Endodermal cell (in vitro differentiated cells): ENCODE measurements at places on chromosomes 5 and 9. TPM values are rescaled to one million over a fixed set of nuclear protein-coding genes. Genes with fewer than 3 reads are reported as not detected.

Gene SPINK13
- not detected in 2 replicates for total RNA-seq

Gene SLC45A2
- 0.20 and 0.27 TPM in 2 replicates for total RNA-seq

Gene C5orf34
- 9.0 to 13.0 TPM (median 10.3 TPM) in 3 replicates for total RNA-seq

Gene ADGRD2
- total RNA-seq = 0.40 to 0.78 TPM in 2 of 3 replicates, not detected in the other

DNA sequence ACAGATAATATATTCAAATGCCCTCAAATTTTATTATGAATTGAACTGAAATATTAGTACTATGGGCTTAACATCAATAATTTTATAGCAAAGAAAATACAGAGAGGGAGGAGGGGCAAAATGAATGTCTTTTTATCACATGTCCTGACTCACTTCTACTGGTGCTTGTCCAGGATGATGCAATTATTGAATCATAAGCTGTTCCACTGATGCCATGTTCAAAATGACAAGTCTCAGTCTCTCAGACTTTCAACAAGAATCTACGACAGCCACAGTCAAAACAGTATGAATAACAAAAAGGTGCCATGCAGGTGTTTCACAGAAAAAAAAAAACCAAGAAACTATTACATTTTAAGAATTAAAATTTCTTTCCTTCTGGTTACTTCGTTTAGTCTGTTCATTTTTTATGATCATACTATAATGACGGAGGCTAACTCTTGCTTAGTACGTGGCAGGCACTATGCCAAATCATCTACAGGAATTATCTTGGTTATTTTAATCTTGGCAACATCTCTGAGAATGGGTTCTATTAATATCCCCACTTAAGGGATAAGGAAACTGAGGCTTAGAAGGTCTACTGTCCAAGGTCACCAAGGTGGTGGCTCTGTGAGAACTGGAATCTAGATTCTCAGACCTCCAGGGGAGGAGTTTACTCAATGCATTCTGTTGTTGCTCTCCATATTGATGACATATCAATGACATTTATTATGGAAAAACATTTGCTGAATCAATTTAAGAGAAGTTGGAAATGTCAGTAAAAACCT, 61.5 kb downstream of the NR3C1 start:
- peaks cover 8% of the 10 kb centered on the region for H3K4me1 ChIP-seq
- no peaks in the 10 kb centered on the region for H3K27me3 ChIP-seq
- no peak for DNase-seq
- no peak overlapping the region for H3K4me3 ChIP-seq
- H3K27ac ChIP-seq = no peak overlapping the region

GRCh38 chr5:60248901-60249300, 355.4 kb upstream of the PDE4D start:
- H3K4me1 ChIP-seq = no peaks in the 10 kb centered on the region
- no peak overlapping the region for H3K27ac ChIP-seq
- DNase-seq = no peak
- no peak overlapping the region for H3K4me3 ChIP-seq
- H3K27me3 ChIP-seq = no peaks in the 10 kb centered on the region
- no peaks in the 10 kb centered on the region for H3K36me3 ChIP-seq

DNA sequence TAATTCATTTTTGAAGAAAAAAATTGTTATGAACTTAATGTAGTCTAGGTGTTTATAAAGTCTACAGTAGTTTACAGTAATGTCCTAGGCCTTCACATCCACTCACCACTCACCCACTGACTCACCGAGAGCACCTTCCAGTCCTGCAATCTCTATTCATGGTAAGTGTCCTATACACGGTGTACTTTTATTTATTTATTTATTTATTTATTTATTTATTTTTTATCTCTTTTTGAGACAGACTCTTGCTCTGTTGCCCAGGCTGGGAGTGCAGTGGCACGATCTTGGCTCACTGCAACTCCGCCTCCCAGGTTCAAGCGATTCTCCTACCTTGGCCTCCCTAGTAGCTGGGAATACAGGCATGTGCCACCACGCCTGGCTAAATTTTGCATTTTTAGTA, 39.3 kb upstream of the PIK3R1 start:
- no peaks in the 10 kb centered on the region for H3K4me1 ChIP-seq
- no peak overlapping the region for H3K4me3 ChIP-seq
- H3K27me3 ChIP-seq = no peaks in the 10 kb centered on the region
- DNase-seq = no peak

- DNase-seq = no peak
- H3K36me3 ChIP-seq = no peaks in the 10 kb centered on the region
- H3K4me3 ChIP-seq = no peak overlapping the region
- no peak overlapping the region for H3K27ac ChIP-seq
- H3K27me3 ChIP-seq = peaks cover 12% of the 10 kb centered on the region
These were observed 704 bp upstream of the IL33 start for GRCh38 chr9:6214903-6215302.

DNA sequence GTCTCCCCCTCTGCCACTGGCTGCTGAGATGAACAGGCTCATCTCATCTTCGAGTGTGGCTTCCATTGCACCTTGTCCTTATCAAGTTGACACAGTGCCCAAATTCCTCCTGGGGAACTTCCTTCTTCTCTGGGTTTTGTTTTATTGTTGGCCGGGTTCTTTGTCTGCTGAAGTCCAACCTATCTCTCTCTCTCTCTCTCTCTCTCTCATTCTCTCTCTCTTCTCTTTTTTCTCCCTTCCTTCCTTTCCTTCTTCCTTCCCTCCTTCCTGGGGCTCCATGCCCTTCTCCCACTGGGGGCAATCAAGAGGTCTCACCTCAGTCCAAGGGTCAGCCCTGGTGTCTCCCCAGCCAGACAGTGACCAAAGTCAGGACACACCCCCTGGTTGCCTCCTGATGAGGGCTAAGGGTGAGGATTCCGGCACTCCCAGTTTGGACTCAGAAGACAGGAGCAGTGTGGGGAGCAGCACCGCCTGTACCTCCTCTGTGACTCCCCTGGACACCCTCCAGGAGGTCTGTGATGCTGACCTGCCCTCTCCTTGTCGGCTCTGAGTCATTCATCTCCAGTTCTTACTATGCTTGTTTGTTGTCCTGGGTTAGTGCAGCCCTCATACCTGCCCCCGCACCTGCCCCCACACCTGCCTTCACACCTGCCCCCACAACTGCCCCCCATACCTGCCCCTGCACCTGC, 30.7 kb downstream of the KCNT1 start:
- no peaks in the 10 kb centered on the region for H3K4me1 ChIP-seq
- H3K36me3 ChIP-seq = no peaks in the 10 kb centered on the region
- DNase-seq = no peak
- H3K27me3 ChIP-seq = peaks cover 20% of the 10 kb centered on the region

DNA sequence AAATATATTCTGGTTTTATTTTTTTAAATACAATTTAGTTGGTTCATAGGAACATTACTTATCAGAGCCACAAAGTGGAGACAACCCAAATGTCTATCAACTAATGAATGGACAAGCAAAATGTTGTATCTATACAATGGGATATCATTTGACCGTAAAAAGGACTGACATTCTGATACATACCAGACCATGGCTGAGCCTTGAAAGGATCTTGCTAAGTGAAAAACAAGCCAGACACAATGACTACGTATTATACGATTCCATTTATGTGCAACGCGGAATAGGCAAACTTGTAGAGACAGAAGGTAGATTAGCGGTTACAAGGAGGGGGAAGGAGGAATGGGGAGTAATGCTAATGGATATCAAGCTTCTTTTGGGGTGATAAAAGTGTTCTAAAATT, 621.6 kb downstream of the BNC2 start:
- H3K4me3 ChIP-seq = no peak overlapping the region
- H3K4me1 ChIP-seq = peaks cover 8% of the 10 kb centered on the region
- H3K36me3 ChIP-seq = no peaks in the 10 kb centered on the region
- DNase-seq = no peak
- H3K27ac ChIP-seq = no peak overlapping the region

DNA sequence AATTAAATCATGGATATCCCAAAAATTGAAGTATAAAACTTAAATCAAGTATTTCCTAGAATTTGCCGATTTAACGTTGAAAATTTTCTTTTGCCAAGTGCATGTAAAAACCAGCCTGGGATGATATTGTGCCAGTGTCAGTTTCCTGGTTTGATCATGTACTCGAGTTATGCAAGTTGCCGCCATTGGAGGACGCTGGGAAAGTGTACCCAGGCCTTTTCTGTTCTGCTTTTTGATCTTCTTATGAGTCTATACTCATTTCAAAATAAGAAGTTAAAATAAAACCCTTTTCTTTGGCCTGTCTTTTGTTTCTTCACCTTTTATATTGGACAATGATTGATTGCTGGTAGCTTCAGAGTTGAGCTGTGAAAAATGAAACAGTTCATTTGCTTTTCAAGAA, 93.1 kb upstream of the NFIL3 start:
- no peaks in the 10 kb centered on the region for H3K27me3 ChIP-seq
- no peak overlapping the region for H3K4me3 ChIP-seq
- H3K4me1 ChIP-seq = no peaks in the 10 kb centered on the region
- H3K27ac ChIP-seq = no peak overlapping the region

DNA sequence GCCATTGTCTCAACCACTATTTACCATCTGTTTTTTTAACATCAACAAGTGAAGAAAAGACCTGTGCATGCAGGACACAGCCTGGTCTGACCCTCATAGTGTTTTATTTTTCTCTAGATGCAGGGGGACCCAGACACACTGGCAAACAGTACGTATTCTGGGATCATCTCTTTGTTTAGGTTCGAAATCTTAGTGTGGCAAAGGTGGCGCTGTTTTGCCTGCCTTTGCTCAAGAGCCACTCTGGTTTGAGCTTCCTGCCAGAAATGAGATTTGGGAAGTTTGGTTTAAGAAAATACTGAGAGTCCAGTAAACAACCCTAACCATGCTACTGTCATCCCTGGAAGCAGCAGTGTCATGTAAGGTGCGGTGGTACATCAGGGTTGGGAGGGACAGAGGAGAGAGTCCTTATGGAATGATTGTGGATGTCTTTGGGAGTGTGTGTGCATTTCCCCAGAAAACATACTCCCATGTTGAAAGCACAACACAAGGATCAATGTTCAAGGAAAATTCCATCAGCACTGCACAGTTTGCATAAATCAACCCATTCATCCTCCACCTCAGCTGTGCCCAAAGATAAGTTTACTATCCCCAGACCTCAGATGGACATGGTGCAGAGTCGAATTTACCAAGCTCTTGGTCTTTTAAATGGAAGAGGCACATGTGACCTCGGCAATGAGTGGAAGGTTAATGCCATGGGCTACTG, 34.0 kb upstream of the FLT4 start:
- no peaks in the 10 kb centered on the region for H3K4me1 ChIP-seq
- no peak overlapping the region for H3K4me3 ChIP-seq
- H3K27me3 ChIP-seq = no peaks in the 10 kb centered on the region
- H3K27ac ChIP-seq = no peak overlapping the region
- no peak for DNase-seq
- H3K36me3 ChIP-seq = no peaks in the 10 kb centered on the region
